ENCODE measurements at places on chromosomes 1 and 21. TPM values are rescaled to one million over a fixed set of nuclear protein-coding genes. Genes with fewer than 3 reads are reported as not detected.

GRCh38 chr1:243323491-243323890 lies 67.7 kb downstream of the SDCCAG8 start:
- DNase-seq: no peak

DNA sequence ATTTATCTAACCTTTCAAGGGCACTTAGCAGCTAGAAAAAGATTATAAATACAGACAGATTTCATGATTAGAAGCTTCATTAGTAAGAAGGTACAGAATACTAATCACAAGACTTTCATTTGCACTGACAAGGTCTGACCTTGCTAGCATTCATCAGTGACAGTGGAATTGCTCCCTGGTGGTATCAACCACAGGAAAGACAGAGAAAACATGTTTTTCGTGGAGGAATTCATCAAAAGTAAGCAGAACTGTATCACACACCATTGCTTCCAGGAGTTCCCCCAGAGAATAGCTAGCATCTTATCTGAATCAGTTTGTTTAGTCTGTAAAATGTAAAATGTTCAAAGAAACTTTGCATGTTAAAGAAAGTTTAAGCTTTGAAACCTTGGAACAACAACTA lies 20.6 kb upstream of the CRB1 start:
- no peak for DNase-seq

DNA sequence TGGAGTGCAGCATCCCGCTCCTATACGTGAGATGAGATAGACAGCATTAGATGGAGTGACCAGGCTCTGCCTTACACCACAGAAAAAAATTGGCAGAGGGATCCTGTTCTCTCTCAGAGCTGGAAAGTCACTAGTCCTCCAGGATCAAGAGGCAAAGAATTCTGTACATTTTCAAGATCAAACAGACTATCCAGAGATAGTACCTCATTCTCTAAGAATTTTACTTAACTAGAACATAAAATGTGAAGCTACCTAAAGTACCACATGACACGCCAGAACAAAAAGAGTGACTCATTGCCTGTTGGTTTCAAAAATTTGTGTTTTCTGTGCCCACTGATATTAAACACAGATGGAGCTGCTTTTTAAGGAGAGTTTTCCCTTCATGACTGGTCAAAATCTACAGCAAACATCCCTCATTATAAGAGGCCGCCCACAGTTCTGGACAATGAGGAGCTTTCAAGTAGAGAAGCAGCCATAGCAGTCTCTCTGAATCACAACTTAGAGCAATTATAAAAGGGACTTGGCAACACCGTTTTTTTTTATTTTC lies 32.3 kb downstream of the CD160 start:
- DNase-seq: peak; percentile 95

GRCh38 chr1:177007437-177008161 lies 156.9 kb downstream of the ASTN1 start:
- DNase-seq: no peak

GRCh38 chr1:1136547-1137230 lies 20.8 kb upstream of the C1orf159 start:
- DNase-seq: no peak

- DNase-seq: no peak
These were observed 588.3 kb upstream of the TMPRSS15 start for GRCh38 chr21:18991846-18992245.

DNA sequence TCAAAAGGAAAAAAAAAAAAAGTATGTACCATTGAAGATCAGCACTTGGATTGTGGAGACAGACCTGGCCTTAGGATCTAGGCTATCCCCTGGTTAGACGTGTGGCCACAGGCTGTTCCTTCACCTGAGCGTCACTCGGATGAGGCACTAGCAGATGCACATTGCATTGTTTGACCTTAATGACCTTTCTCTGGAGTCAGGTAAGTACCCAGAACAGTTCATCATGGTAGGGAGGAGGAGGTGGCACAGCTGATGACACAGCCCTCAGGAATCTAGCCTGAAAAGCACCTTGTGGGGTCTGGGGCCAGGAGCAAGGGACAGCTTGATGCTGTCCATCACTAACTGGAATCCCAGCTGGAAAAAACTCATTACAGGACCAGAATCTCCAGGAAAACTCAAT lies 21.2 kb downstream of the NECAP2 start:
- no peak for DNase-seq

The RNF223 gene
- total RNA-seq: not detected

The PYGO2 gene
- total RNA-seq: 18.4 TPM

The ZDHHC18 gene
- total RNA-seq: 11.1 TPM

The GBP5 gene
- total RNA-seq: not detected

The HMCN1 gene
- 4.9 TPM for total RNA-seq

The PGLYRP4 gene
- total RNA-seq: not detected

The CCDC190 gene
- 0.12 TPM for total RNA-seq

The BRDT gene
- total RNA-seq: not detected

The APOBEC4 gene
- not detected for total RNA-seq

The FBXO2 gene
- total RNA-seq: 0.10 TPM

All from RPMI7951 (cell line).